ENCODE measurements at places on chromosomes 3 and 15.

GRCh38 chr15:45583731-45584639, 3.2 kb upstream of the BLOC1S6 start:
- DNase-seq: no peak

GRCh38 chr3:6182476-6182875, 678.4 kb upstream of the GRM7 start:
- DNase-seq: no peak

DNA sequence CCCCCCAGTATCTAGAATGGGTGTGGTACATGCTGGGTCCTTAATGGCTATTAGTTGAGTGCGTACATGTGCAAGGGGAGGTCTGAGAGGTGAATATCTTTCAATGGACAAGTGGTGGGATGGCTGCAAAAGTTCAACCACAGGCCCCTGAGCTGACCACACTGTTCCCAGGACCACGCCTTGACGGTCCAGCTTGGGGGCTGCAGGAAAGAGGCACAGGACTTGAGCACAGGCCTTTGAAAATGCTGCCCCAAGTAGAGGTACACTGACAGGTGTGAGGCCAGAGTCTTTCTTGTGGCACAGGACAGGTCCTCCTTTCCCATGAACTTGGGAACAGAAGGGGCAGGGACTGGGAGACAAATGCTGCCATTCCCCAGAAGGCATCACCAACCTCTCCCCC, 24.0 kb downstream of the AMOTL2 start:
- no peak for DNase-seq

DNA sequence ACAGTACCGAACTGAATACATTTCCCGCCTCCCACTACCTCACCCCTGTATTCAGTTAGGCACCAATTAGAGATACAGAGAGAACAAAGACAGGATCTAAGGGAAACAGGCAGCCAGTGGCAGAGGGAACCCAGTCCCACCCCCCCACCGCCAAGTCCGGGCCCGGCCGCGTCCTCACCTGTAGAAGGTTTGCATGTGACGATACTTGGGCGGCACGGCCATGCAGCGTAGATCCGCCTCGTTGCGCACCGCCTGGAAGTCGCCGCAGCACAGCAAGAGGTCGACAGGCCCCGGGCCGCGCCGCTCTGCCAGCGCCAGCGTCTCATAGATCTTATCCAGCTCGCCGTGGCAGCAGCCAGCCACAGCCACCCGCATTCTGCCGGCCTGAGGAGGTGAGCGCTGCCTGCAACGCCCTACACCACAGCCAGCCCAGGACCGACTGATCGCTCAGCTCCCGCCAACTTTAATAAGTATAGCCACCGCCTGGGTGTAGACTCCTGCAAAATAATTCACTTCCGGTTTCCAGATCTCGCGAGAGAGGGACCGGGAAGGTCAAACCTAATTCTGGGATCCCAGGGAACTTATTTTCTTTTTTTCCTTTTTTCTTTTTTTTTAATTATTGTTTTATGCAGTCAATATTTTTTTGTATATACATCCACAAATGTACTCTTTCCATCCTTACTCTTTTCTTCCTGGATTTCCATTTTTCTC, at the start of gene DBR1:
Gene DBR1 (minus strand): TSS at position 501 of the 711 bp plus-strand sequence. CDS start 126 bp downstream, at position 375.
- peak; percentile 70 for DNase-seq

DNA sequence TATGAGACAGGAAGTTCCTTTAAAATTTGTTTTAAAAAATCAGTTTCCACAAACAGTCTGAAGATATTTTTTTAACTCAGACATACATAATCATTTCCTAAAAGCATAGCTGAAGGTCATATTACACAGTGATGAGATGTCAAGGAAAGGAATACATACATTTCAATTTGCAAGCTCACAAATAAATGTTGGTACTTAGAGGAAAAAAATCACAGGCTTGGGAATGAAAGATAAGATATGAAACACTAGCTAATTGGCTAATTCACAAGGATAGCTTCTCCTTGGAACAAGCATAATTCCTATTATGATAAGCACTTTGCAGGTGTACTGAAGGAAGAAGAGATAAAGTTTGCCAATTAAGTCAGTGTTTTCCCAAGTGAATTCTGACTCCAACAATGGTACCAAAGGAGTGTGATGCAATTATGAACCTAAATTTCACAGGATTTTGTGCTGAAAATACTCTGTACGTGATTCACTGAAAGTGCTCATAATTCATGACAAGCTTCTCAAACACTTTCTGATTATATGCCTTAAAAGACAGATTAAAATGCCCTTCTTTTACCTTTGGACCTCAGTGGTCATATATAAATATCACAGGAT, 112.4 kb downstream of the FRMD5 start:
- no peak for DNase-seq

- DNase-seq: no peak
Measured at GRCh38 chr3:119323723-119324085, 29.5 kb downstream of the ARHGAP31 start.
